ENCODE measurements at places on chromosomes 13 and 19.
A peak's percentile ranks its signal among the peaks of the same experiment; 100 is the strongest.

- no peaks in the 10 kb centered on the region for H3K27me3 ChIP-seq
- H3K4me3 ChIP-seq: no peak overlapping the region
- H3K27ac ChIP-seq: no peak overlapping the region
- peaks cover 7% of the 10 kb centered on the region for H3K4me1 ChIP-seq
- H3K36me3 ChIP-seq: peaks cover 8% of the 10 kb centered on the region
- no peak for DNase-seq
Measured at GRCh38 chr13:49272296-49272695, 24.6 kb downstream of the CDADC1 start.

- H3K27me3 ChIP-seq: no peaks in the 10 kb centered on the region
- H3K36me3 ChIP-seq: no peaks in the 10 kb centered on the region
- no peaks in the 10 kb centered on the region for H3K4me1 ChIP-seq
Measured at GRCh38 chr13:56869671-56870070, 271.0 kb upstream of the PRR20A start.

DNA sequence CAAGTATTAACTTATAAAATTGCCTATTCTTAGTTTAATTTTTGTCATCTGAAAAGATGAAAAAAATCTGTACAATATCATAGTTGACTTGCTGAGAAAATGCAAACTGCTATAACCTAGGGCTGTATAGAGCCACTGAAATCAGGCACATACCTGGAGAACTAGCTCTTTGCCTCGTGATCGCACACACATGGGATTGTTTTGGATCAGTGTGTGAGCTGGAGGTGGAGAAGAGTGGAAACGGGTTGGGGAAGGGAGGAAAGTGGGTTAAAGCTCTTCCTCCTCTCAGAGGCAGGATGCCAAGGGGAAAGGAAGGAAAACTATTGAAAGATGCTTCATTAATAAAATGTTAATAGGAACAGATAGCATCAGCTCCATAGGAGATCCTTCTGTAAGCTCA is 2.7 kb downstream of the MTUS2 start:
- H3K27ac ChIP-seq: no peak overlapping the region
- H3K27me3 ChIP-seq: peaks cover 47% of the 10 kb centered on the region
- no peak for DNase-seq

DNA sequence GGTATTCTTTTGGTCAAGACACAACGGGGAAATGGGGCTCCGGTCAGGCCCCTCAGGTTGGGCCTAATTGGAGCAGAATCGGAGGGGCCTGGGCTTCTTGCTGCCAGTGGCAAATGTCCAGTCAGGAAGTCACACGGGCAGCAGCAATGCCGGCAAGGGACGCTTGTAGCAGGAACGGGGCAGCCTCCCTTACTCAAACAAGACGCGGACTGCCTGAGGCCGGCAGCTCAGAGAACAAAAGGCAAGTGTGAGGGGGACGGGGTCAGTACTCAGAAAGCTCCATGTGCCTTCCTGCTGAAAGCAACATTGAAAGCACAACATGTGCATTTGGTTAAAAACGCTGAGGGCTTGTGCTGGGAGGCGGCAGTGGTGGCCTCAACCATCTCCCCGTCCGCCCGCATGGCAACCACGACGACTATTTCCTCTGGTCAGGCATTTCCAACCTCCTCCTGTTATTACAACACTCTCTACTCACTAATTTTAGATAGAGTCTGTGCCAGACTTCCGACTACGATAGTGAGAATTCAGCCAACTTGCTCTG is 20.5 kb upstream of the RASA3 start:
- H3K27me3 ChIP-seq: no peaks in the 10 kb centered on the region
- H3K36me3 ChIP-seq: no peaks in the 10 kb centered on the region
- H3K4me3 ChIP-seq: no peak overlapping the region

DNA sequence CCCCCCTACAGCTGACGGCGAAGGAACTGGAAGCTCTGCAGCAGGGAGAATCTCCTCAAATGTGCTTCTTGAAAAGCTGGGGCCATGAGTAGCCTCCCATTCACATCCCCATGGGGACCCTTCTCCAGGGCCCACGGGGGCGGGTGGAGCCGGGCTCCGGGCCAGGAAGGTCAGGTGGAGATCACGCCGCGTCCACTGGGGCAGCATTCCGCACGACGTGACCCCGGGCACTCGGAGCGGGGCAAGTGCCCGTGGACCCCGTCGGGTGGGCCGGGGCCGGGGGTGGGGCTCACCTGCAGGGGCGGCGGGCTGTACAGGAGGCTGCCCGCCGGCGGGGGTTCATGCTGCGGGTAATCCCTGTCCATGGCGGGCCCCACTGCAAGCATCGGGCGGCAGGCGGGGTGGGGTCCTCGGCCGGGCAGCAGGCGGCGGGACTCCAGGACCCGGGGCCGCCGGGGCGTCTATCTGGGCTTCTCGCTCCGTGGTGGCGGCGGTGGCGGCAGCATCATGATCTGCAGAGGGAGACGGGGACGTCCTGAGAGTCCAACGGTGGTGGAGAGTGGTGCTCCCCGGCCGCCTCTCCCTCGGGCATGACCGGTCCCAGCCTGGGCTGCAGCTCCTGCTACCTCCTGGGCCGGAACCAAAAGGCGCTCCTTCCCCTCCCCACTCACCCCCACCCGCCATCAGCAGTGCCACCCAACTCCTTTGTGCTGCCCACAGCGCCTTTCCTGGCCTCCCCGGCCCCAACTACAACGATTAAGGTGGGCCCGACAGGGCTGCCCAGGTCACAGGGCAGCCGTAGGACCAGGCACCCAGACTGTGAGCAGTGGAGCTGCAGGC is 20.0 kb downstream of the SBNO2 start:
- no peak overlapping the region for H3K27ac ChIP-seq
- no peaks in the 10 kb centered on the region for H3K36me3 ChIP-seq
- no peaks in the 10 kb centered on the region for H3K4me1 ChIP-seq
- no peaks in the 10 kb centered on the region for H3K27me3 ChIP-seq
- H3K4me3 ChIP-seq: no peak overlapping the region

GRCh38 chr19:46513461-46514236 is 18.0 kb upstream of the PNMA8B start:
- peaks cover 12% of the 10 kb centered on the region for H3K4me1 ChIP-seq
- H3K36me3 ChIP-seq: no peaks in the 10 kb centered on the region
- peaks cover 12% of the 10 kb centered on the region for H3K27me3 ChIP-seq
- DNase-seq: peak; percentile 82
- no peak overlapping the region for H3K4me3 ChIP-seq

DNA sequence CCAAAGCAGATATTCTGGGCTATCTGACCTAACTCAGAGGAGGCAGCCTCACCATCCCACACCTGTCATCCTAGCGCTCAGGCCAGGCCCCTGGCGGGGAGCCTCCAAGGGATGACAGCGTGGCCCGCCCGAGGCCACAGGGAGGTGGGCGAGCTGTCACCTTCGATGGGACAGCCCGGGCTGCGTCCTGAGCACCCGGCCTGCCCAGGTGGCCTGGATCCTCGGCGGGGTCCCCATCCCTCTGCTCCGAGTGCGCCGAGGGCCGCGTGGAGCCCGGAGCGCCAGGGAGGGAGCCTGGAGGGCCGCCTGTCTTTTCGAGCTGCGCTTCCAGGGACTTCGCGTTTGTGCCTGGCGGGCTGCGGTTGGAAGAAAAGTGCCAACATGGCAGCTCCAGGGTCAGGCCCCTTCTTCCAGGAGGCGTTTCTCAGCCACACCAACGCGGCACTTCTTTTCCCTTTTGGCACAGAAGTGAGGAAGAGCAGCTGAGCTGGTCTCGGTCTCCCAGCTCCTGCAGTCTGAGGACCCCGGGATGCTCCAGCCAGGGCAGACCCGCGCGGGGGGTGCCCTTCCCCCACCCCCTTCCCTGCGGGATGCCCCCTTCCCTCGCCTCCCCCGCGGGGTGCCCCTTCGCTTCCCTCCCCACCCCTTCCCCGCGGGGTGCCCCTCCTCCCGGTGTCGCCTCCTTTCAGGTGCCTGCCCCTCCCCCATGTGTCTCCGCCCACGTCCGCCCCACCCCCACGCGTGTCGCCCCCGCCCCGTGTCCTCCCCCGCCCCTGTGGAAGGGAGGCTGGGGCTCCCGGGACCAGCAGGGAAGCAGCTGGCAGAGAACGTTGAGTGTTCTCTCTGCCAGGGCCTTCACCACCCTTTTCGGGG is 42.3 kb downstream of the GJA3 start:
- peaks cover 18% of the 10 kb centered on the region for H3K4me1 ChIP-seq
- no peak overlapping the region for H3K27ac ChIP-seq
- H3K4me3 ChIP-seq: peak overlapping the region; percentile 77
- no peaks in the 10 kb centered on the region for H3K36me3 ChIP-seq
- H3K27me3 ChIP-seq: no peaks in the 10 kb centered on the region

DNA sequence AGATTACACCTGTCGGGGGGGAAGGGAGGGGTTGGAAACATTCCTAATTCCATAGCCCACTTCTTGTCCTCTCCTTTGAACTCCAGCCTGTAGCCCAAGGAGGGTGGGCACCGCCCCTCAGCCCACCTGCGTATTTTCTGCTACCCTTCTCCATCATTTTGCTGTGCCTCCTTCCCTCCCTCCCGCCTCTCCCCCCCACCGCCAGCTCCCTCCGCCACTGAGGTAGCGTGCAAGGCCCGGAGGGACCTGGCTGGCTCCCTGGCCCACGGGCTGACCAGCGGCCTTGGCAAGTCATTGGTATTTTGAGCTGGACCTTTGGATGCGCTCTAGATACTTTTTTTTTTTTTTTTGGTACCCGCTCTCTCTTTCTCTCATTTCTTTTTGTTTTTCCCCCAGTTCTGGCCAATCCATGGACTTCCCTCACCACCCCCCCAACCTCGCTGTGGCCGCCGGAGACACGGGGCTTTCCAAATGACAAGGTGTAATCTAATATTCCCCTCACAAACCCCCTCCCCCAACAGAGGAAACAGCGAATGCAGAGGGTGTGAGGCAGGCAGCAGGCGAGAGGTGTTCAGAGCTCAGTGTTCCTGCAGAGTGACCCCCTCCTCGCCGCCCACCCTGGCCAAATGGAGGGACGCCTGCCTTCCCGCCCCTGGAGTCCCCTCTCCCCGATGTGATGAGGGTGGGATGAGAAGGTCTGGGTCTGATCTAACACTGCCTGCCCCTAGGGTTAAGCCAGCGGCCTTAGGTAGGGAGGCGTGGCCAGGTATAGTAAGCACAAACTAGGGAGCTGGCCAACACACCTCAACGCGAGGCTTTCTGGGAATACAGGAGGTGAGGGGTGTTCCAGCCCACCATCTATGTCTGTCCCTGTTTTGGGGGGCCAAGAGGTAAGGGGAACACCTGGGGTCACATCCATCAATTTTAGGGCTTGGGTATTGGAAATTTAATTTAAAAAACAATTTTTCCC is 89.2 kb downstream of the PTPRS start:
- DNase-seq: no peak
- H3K27ac ChIP-seq: no peak overlapping the region
- no peak overlapping the region for H3K4me3 ChIP-seq
- H3K36me3 ChIP-seq: peaks cover 3% of the 10 kb centered on the region
- peaks cover 3% of the 10 kb centered on the region for H3K27me3 ChIP-seq
- peaks cover 6% of the 10 kb centered on the region for H3K4me1 ChIP-seq

- no peaks in the 10 kb centered on the region for H3K4me1 ChIP-seq
- no peaks in the 10 kb centered on the region for H3K36me3 ChIP-seq
- H3K4me3 ChIP-seq: no peak overlapping the region
- peaks cover 12% of the 10 kb centered on the region for H3K27me3 ChIP-seq
- no peak for DNase-seq
Measured at GRCh38 chr13:111410232-111411021, 90.0 kb downstream of the TEX29 start.

- H3K27me3 ChIP-seq: no peaks in the 10 kb centered on the region
- no peak overlapping the region for H3K4me3 ChIP-seq
- no peaks in the 10 kb centered on the region for H3K4me1 ChIP-seq
- H3K36me3 ChIP-seq: no peaks in the 10 kb centered on the region
- no peak overlapping the region for H3K27ac ChIP-seq
- no peak for DNase-seq
Measured at GRCh38 chr13:62524061-62524460, 1108.4 kb upstream of the PCDH20 start.

- H3K4me1 ChIP-seq: no peaks in the 10 kb centered on the region
- H3K4me3 ChIP-seq: no peak overlapping the region
- H3K27ac ChIP-seq: no peak overlapping the region
Measured at GRCh38 chr13:77674852-77675251, 22.6 kb upstream of the SLAIN1 start.

DNA sequence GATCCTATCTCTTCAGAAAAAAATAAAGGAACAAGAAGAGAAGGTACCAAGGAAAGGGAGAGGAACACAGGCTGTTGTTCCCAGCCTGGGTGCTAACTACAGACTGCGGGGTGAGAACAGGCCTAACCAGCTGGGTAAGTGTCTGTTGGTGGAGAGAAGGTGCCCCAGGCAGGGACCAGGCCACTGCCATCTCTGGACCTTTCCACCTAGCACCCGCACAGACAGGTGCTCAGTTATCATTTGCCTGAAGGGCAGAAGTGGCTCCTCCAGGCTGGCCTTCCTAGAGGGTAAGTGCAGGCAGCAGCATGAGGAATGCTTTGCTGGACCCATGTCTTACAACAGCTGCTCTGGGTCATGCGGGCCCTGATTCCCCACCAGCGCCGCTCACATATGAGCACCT is 10.1 kb downstream of the DNMT1 start:
- H3K4me1 ChIP-seq: peaks cover 26% of the 10 kb centered on the region
- H3K27me3 ChIP-seq: no peaks in the 10 kb centered on the region
- H3K27ac ChIP-seq: no peak overlapping the region
- no peak for DNase-seq

GRCh38 chr13:45481688-45482087 is 16.9 kb downstream of the COG3 start:
- no peak overlapping the region for H3K4me3 ChIP-seq
- peaks cover 2% of the 10 kb centered on the region for H3K4me1 ChIP-seq
- no peak overlapping the region for H3K27ac ChIP-seq
- H3K36me3 ChIP-seq: peaks cover 32% of the 10 kb centered on the region
- H3K27me3 ChIP-seq: no peaks in the 10 kb centered on the region

DNA sequence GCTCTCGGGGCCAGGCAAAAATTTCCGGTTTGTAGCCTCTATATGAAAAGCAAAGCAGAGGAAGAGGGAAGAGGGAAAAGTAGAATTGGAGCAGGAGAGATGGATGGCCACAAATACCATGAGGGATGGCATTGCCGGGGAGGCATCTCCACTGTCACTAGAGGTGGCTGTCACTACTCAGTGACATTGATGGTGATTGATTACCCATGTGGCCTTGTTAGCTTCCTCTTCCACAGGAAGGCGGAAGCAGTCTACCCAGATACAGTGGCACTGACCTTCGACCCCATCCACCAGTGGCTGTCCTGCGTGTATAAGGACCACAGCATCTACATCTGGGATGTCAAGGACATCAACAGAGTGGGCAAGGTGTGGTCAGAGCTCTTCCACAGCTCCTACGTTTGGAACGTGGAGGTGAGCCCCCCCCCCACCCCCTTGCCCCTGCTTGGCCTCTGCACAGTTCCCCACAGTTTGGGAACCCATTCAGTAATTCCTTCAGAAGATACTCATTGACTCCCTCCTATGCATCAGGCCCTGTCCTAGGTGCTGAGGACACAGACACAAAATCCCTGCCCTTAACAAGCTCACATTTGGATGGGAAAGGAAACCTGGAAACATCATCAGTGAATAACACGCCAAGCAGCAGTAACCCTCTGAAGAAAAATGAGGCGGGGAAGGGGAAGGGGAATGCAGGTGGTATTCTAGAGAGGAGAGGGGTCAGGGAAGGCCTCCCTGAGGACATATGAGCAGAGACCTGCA is 18.6 kb downstream of the WDR62 start:
- no peak for DNase-seq
- H3K4me1 ChIP-seq: no peaks in the 10 kb centered on the region
- no peak overlapping the region for H3K4me3 ChIP-seq
- H3K27me3 ChIP-seq: no peaks in the 10 kb centered on the region
- H3K36me3 ChIP-seq: peaks cover 45% of the 10 kb centered on the region

GRCh38 chr19:46755077-46755852 is 9.0 kb upstream of the STRN4 start:
- DNase-seq: no peak
- no peaks in the 10 kb centered on the region for H3K27me3 ChIP-seq
- H3K4me3 ChIP-seq: no peak overlapping the region
- no peak overlapping the region for H3K27ac ChIP-seq
- peaks cover 8% of the 10 kb centered on the region for H3K4me1 ChIP-seq
